DMS53 (cell line): ENCODE measurements at places on chromosomes 12 and 14.
A peak's percentile ranks its signal among the peaks of the same experiment; 100 is the strongest.

DNA sequence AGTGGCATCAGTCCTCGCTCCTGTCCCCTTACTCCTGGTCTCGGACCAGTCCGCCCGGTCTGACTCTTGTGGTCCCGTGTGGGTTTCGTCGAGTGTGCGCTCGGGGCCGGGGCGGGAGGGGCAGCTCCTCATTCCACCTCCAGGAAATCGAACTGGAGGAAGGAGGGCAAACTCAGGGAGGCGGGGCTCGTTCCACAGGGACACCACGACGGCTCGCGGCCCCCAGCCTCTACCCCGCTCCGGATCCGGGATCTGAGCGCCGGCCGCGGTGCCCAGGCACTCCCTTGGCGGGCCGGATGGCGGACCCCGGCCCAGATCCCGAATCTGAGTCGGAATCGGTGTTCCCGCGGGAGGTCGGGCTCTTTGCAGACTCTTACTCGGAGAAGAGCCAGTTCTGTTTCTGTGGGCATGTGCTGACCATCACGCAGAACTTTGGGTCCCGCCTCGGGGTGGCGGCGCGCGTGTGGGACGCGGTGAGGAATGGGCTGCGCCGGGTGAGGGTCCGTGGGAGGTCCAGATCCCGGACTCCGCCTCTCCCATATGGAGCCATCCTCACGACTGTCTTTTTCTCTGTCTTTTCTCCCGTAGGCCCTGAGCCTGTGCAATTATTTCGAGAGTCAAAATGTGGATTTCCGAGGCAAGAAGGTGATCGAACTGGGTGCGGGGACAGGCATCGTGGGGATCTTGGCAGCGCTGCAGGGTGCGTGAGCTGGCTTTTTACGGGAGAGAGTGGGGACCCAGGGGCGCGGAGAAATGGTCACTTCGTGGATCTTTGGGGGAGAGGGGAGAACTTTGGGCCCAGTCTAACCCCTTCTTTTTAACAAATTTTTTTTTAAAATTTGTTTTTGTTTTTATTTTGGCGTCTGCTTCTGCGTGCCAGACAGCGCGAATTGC, at the start of gene EEF1AKMT3:
Gene EEF1AKMT3, plus strand, starts transcription at position 186 of the 894 bp plus-strand sequence. Its CDS starts 111 bp downstream, at position 297.
- peak; percentile 92 for DNase-seq

- peak; percentile 32 for DNase-seq
Observed at GRCh38 chr12:107684029-107684795, 1.4 kb upstream of the PWP1 start.

- DNase-seq = peak; percentile 82
Observed at GRCh38 chr12:65170209-65170881, 962 bp downstream of the LEMD3 start.

- no peak for DNase-seq
Observed at GRCh38 chr14:100065942-100066574, 836 bp downstream of the EVL start.

GRCh38 chr12:76688631-76689030, 75.3 kb upstream of the ZDHHC17 start:
- DNase-seq = peak; percentile 22

GRCh38 chr14:52911904-52912303, 38.9 kb downstream of the FERMT2 start:
- DNase-seq = no peak

DNA sequence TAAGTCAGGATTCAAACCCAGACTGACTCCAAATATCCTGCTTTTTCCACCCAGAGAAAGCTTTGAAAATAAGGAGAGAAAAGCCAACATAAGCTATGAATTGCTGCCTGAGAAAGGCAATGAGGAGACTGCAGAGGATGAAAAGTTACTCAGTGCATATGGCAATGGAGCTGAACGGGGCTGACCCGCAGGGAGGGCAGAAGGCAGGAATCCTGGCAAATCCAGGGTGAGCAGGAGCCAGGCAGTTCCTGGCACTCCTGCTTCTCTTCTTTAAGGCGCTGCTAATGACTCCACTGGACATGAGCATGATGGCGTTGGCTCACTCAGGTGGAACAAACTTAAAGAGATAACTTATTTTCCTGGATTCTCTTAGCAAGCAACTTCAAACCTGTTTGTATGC, 95.2 kb upstream of the TMCC3 start:
- no peak for DNase-seq

DNA sequence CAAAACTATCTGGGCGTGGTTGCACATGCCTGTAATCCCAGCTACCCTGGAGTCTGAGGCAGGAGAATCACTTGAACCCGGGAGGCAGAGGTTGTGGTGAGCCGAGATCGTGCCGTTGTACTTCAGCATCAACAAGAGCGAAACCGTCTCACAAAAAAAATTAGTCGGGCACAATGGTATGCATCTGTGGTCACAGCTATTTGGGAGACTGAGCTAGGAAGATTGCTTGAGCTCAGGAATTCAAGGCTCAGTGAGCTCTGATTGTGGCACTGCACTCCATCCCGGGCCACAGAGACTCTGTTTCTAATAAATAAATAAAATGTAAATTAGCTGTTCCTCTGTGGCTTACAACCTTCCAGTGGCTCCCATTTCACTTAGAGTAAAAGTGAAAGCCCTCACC, 28.0 kb downstream of the RCOR1 start:
- DNase-seq = no peak

GRCh38 chr14:73741876-73742519, 27.8 kb upstream of the PNMA1 start:
- no peak for DNase-seq

- DNase-seq = peak; percentile 74
Observed at GRCh38 chr14:99945732-99946651, 119.2 kb upstream of the EVL start.

- no peak for DNase-seq
Observed at GRCh38 chr12:107233551-107233950, 140.2 kb upstream of the CRY1 start.

DNA sequence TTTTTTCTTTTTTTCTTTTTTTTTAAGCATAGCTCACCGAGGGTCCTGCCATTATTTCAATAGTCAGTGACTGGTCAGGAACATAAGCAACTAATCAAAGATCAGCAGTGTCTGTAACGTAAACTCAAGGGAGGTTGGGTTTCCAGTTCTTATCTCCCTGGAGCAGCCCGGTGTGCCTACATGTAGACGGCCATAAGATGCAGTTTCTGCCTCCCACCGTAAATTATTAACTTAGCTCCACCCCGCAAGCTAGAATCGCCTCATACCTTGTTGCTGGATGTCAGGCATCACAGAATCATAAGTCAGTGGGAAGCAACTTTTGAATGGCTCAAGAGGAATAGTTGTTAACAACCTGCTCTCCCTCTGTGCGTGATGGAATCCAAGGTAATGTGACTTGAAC, at the start of gene MYO1H:
Gene MYO1H, plus strand, starts transcription at position 312 of the 400 bp plus-strand sequence. Its CDS starts 61 bp downstream, at position 373.
- no peak for DNase-seq

GRCh38 chr12:108307006-108307405, 32.1 kb downstream of the CMKLR1 start:
- DNase-seq = no peak

GRCh38 chr14:69274321-69274720, 14.4 kb downstream of the GALNT16 start:
- DNase-seq = no peak

DNA sequence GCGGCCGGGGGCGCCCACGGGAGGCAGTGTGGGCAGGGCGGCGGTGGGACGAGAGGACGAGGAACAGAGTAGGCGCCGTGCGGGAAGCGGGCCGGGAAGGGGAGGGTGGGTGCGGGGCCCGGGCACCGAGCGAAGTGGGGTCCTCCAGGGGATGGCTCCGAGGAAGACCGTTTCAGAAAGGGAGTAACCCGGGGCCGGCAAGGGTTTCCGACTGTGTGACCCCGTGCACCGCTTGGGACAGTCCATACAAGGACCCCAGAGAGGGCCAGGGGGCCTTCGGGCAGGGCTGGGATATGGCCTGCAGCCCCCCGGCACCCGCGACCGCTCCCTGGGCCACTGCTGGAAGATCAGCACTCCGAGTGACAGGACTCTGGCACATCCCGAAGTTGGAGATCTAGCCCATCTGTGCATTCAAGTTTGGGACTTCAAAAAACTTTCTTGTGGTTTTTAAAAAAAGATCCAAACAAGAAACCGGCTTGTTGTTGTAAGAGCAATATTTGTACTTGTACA, 448 bp downstream of the TSPAN9 start:
- DNase-seq = peak; percentile 81

DNA sequence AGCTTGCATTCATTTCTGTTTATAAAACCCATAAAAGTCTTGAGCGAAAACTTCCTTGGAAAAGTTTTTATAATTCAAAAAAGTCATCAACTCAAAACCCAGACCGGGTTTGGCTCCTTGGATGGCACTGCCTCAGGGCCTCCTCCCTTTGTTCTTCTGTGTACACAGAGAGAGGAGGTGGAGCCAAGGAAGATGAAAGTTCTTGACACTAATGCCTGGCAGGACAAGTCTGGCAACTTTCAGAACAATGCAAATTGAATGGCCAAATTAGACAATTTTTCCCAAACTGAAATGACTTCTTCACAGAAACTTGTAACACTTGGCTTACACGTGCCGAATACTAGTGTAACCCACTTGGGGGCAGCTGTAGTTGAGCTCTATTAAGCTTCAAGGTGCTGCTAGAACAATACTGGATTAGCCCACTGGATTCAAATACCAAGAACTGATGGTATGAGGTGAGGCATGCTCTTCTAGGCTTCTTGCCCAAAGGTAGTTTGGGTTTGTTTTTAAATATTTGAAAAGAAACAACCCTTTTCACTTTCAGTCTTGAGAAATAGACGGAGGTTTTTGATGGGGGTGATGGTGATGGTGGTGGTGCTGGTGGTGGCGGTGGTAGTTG, 86.6 kb upstream of the FRMD6 start:
- peak; percentile 12 for DNase-seq

DNA sequence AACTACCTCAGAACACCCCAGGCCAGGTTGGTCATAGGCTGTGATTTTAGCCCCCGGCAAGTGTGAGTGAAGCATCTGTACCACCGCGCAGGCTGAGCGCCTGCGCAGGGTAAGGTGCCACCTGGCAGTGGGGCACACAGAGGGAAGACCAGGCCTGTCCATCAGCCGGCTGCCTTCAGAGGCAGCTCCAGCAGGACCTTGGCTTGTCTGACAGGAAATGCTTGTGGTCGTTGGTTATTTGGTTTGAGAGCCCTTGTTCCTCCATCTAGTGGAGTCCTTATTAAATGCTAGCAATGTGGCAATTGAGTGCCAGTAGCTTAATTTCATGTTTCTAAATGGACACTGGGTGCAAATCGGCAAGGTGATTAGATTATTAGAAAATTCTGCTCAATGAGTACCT, 27.5 kb downstream of the SLC25A29 start:
- DNase-seq = peak; percentile 31

DNA sequence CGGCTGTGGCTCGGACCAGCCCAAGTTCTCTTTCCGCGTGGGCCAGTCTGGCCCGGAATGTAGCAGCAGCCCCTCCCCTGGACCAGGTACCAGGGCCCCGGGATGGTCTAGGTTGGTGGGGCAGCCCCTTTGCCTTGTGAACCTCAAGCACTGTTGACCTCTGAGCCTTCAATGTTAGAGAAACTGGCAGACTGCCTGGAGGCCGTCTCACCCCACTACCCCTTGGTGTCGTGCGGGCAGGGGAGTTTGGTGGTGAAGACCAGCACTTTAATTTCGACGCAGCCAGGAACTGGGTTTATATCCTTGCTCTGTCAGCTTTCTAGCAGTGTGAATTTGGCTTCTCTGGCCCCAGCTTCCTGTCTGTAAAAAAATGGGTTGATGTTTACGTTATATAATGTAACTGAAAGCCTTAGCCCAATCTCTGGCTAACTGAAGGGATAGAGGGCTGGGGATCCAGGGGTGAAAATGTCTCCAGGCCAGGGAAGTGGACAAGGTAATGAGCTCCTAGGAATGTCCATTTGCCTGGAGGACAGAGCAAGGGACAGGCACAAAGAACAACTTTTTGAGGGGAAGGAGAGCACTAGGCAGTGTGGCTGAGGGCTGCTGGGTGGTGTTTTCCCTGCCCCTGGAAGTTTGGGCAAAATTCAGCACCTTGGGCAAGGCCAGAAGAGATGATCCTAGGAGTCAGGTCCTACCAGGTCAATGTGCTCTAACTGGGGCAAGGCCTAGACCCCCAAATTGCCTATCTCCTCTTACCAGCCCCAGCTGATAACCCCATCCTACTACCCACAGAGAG, 11.4 kb downstream of the MCRS1 start:
- DNase-seq = no peak

DNA sequence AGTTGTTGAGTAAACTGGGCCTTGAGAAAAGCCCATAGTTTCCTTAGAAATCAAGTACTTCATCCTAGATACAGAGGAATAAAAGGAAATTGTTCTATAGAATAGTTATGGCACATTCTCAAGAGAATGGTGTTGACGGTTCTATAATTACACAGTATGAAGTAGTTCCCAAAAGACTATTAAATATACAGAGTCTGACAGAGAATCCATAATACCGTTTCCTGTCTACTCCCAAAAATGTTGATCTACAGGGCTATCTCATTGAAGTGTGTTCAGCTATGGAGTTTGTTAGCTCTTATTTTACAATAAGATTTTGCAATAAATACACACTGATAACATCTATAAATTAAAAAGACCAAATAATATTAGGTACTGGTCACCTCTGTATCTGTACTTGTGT, 799.7 kb downstream of the RPS29 start:
- DNase-seq = no peak

- DNase-seq = no peak
Observed at GRCh38 chr12:112304436-112304835, 77.8 kb downstream of the HECTD4 start.

- no peak for DNase-seq
Observed at GRCh38 chr12:114415525-114415868, 9.6 kb upstream of the TBX5 start.

DNA sequence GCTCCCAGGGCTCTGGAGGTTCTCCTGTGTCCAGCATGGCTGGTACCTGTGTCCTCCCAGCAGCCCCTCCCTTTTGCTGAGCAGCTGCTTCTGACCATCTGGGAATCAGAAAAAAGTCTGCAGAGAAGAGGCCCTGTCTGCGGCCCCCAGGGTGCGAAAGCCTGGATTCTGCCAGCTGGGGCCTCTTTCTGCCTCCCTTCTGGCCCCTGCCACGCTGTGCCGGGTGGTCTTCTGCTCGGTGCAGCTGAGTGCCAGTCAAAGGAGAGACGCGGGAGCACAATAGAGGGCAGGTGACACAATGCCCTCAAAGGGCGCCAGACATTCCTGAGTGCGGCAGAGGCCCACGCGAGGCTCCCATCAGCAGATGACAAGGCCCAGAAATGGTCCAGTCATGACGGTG, 12.6 kb downstream of the BTBD6 start:
- no peak for DNase-seq

DNA sequence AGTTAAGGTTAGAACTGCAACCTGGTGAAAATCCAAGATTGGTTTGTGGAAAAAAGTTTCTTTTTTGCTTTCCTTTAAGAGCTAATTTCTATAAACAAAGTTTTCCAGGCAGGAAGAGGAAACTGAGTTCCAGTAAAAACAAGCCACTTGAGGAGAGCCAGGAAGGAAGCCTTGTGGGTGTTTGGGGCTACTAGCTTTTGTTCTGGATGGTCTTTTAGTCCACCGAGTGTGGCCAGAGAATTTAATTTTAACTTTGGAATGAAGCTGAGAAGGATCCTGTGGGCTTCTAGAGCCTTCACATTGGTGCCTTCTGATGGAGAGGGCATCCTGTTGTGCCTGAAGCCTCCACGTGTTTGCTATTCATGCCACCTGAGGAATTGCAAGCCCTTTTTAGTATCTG, 327.9 kb downstream of the C12orf75 start:
- no peak for DNase-seq

GRCh38 chr12:127383281-127383680, 883.7 kb upstream of the TMEM132C start:
- DNase-seq = no peak
